ENCODE measurements at places on chromosomes 2 and 18.

- no peak for DNase-seq
These were observed 117.9 kb downstream of the PPP1R1C start for GRCh38 chr2:182103526-182103925.

DNA sequence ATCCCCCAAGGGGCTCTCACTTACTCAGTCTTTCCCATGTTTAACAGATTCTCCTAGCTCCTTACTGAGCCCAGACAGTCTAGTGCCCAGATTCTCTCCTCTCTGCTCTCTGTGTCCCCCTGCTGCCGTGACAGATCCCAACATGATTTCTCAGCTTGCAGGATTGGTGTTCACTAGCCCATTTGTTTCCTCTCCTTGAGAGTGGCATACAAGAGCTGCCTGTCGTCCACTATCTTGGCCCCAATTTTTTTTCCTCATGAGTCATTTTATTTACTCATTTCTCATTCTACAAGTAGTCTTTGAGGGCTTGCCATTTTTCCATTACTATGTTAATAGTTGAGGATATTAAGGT lies 199.9 kb upstream of the FN1 start:
- DNase-seq: no peak

DNA sequence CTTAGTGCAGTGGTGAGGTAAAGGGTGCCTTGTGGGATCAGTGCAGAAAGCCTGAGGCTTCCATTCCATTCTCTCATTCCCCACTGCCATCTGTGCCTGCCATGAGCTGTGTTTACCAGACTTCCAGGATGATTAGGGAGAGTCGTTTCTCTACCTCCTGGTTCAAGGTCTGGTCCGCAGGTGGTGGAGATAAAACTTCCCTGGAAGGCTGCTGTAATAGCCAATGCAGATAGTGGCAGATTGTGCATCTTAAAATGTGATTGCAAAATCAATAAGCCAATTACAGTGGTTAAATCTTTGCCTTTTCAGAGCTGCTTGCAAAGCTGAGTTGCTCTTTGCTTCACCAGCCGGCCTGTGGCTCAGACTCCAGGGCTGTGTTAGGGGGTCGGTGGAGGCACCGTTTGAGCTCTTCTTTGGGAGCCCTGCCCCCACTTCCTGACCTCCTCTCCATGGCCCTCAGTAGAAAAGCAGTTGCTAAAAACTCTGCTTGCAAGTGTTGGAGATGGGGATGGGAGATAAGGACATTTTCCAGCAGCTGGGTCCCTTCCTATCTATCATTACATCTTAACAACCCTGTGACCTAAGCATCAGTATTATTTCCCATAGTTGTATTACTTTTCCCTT lies 95.2 kb upstream of the HS6ST1 start:
- no peak for DNase-seq

- no peak for DNase-seq
These were observed 20.5 kb downstream of the GYPC start for GRCh38 chr2:126676221-126677175.

- DNase-seq: no peak
These were observed 25.6 kb upstream of the TMEM17 start for GRCh38 chr2:62531594-62531993.

DNA sequence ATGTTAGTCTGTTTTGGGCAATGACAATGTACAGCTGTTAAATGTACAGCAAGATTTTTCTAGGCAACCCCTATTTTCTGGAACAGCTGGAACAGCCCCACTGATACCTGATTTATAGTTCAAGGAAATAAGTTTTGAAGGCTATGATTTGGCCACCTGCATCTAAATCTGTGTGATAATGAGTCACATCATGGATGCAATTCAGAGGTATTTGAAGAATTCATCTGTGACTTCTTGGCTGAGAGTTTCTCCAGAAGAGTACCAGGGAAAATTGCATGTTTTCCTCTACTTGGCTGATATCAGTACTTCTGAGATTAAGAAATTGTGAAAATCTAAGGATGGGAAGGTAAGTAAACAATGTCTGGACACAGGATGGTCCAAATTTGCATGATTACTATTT lies 40.7 kb upstream of the NT5C1B start:
- DNase-seq: peak; percentile 13

DNA sequence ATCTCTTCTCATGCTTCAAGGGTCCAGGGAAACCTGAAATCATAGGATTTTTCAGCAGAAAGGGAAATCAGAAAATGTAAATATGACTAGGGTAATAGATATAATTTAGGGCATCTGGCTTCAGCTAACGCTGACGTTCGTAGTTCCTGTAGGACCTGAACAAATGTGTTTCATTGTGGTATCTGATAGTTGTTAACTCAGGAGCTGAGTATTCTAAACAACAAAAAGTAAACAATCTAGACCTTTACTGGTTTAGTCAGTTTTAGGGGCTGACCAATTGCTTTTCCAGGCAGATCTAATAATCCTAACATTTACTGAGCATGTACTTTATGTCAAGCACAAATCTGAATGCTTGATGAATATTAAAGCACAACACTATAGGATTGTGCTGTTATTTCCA lies 114.8 kb downstream of the GALNT1 start:
- no peak for DNase-seq

DNA sequence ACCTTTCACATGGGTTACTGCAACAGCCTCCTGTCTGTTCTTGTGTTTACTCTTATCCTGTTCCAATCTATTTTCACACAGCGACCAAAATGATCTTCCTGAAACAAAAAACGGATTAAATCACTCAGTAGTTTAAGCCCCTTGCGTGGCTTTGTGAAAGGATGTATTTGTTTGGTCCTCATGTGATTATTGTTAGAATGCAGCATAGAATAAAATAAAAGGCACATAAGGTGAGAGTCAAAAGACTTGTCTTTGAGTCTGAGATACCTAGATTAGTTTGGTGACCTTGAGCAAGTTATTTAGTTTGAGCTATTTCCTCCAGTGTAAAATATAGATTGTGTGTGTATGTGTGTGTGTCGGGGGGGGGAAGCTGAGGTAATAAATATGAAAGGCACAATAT lies 72.4 kb downstream of the EML4 start:
- DNase-seq: no peak

DNA sequence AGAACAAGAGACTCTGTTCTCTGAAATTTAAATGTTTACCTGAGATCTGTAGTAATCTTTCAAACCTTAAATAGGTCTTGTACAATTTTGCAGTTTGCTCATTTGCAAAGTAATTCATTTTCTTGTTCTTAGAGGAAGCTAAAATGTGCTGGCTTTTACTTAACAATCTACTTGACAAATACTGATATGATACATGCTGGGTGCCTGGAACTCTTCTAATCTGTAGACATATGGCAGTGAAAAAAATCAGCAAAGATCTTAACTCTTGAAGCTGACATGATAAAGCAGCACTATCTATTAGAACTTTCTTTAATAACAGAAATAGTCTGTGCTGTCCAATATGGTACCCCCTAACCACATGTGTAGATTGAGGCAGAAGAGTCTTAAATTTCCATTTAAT lies 1352.8 kb upstream of the SLC39A10 start:
- no peak for DNase-seq

DNA sequence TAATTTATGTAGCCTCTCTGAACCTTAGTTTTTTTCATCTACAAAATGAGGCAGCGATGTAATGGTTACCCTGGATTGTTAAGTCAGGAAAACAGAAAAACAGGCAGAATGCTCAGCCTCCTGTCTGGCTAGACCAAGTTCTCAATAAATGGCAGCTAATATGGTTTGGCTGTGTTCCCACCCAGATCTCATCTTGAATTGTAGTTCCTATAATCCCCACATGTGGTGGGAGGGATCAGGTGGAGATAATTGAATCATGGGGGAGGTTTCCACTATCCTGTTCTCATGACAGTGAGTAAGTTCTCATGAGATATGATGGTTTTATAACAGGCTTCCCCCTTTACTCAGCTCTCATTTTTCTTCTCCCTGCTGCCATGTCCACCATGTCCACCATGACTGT lies 220.0 kb downstream of the CMPK2 start:
- no peak for DNase-seq

GRCh38 chr2:144402251-144402650 lies 117.7 kb downstream of the ZEB2 start:
- no peak for DNase-seq

GRCh38 chr18:47871288-47871687 lies 59.2 kb downstream of the SMAD2 start:
- no peak for DNase-seq

DNA sequence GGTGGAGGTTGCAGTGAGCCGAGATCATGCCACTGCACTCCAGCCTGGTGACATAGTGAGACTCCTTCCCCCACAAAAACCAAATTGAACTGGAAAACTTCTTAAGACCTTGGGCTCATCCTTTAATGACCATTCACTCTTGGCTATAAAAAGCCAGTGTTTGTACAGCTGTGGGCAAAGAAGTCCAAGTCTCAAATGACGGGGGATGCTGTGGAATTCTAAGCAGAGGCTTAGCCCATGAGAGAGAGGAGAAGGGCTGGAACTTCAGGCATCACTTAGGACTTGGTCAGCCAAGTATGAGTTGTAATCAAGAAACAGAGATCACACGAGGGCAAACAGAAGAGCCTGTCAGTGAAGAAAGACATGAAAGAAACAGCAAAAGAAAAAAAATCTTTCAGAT lies 79.3 kb upstream of the POU3F3 start:
- DNase-seq: no peak

DNA sequence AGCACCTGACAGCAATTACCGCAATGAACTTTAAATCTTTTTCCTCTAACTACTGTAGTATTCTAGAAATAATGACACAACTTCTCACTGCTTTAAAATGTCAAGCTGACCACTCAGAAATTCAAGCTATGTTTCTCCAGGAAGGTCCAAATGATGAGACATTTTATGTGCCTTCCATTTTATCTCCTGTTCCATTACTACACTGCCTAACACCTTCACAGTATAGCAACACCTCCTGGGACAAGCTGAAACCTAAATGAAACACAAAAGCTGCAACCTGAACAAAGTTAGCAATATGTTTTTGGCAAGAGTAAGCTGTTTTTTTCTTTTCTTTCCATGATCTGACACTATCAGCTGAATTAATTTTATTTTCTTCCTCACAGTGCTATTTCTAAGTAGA lies 81.9 kb downstream of the IKZF2 start:
- DNase-seq: no peak

DNA sequence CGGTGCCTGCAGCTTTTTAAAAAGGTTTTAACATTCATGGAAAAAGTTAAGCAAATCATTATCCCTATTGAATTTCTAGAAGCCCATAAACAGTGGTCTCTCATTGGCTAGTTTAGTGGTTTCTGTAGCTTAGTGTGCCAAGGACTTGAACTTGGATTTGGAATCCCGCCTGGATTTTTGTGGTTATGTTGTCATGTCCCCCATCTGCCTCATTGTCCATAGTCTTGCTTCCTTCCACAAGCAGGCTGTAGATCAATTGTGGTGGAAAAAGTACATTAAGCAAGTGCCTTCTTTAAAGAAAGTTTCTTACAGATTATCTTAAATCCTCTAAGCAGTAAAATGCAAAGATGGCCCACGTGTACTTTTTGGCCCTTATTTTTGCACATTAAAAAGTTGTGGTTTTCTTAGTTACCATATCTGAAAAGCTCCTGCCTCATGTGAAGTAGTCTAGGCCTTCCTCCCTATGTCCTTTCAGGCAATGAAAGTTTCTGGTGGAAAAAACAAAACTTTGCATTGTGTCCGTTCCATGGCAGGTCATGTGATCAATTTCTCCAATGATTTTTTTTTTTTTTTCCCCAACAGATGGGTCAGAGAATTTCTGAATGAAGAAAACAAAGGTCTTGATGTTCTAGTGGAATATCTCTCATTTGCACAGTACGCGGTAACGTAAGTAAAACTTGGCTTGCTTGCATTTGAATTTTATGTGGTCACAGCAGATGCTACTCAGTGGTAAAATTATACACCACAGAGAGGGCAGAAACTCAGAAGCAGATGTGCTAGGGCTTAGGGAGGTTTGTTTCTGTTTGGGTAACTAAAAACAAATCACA lies 158.9 kb downstream of the PRPF40A start:
- DNase-seq: no peak

DNA sequence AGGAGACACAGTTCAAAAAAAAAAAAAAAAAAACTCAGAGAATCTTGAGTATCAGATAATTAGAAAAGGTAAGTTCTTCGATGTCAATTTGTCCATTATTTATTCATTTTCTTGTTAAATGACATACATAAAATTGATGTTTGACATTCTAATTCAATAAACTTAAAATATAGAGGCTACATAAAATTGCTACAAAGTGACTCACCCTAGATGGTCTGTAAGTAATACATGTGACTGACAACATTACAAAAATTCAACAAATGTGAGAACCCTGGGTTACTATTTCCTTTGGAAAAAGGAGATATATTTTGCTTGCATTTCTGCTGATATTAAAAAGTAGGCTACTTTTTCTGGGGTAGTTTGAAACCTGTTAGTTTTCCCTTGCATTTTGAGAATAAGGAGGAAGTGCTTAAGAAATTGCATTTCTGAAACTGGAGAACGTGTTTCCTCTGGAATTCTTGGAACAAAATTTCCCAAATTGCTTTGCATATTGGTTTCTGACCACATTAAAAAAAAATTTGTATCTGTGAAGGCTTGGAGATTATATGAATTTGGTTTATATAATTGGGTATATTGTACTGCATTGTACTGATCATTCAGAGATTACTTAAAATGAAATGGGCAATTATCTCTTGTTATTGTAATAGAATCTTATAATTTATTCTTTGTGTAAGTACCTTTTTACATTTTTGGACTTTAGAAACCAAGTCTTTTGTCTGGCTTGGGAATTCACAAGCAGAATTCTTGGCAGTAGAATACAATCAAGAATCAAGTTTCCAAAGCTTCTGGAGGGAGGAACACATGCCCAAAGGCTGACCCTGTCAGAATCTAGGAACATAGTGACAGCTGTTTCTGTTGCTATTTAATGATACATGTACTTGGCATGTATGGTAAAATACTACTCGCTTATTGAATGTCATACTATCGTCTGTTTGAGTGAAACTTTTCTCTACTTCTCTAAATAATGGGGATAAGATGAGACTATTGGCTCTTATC lies 106.1 kb downstream of the DSEL start:
- no peak for DNase-seq

DNA sequence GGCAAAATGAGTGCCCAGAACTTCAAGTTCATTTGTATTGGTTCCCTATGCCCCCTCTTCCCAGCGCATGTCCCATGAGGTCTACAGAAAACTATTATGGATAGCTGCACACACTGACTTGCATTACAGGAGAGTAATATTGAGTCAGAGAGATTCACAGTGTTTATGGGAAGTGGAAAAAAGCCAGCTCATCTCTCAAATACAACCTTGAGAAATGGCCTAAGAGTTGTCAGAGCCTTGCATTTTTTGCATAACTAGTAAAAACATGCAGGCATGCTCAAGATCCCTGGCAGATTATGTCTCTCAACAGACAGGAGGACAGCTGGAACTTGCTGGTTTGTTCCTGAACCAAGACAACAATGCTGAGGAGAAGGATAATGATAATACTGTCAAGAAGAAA lies 1292.8 kb downstream of the DSC3 start:
- no peak for DNase-seq

- DNase-seq: no peak
These were observed 7.1 kb upstream of the SOS1 start for GRCh38 chr2:39127973-39128372.
